ENCODE measurements at places on chromosomes 3 and 15. TPM values are rescaled to one million over a fixed set of nuclear protein-coding genes. Genes with fewer than 3 reads are reported as not detected.

DNA sequence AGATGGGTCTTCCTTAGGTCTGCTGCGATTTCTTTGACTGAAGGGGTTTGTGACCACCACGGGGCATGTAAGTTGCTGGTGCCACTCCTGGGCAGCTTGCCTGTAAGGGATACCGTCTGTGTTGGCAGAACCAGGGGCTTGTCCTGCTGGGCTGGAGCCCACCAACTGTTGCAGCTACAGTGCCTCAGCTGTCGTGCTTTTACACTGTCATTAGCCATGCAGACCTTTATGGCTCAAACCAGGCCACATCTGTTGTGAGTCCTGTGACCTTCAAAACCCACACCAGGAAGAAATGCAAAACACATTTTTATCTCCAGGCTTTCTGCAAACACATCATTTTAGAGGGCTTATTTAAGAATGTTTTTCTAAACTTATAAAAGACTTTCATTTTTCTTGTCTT is 168.7 kb downstream of the PTPRG start:
- DNase-seq, result no peak

GRCh38 chr15:54577476-54578250 is 599.4 kb downstream of the UNC13C start:
- DNase-seq, result no peak

DNA sequence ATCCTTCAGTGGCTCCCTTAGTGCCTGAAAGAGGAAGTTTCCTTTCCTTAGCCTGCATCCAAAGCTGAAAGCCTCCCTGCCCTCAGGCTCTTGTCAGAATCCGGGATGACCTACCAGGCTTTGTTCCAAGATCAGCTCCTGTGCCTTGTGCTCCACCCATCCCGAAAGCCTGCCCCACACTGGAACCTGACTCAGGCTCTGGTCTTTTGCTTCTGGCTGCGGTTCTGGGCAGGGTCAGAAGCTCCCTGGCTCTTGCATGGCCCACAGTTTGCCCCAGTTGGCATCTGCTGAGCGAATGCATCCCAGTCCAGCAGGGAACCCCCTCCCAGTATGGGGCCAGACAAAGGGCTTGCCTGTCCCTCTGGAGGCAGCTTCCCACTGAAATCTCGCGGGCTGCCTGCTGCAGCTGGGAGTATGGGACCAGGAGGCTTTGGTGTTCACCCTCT is 25.9 kb upstream of the KIF23 start:
- DNase-seq, result no peak

Gene EPHB1
- total RNA-seq, result 0.78 TPM

Gene BHLHE40
- 13.2 TPM for total RNA-seq

- DNase-seq, result no peak
Measured at GRCh38 chr3:125608419-125608818, 13.1 kb upstream of the OSBPL11 start.

GRCh38 chr3:139756529-139757103 is 78.8 kb upstream of the NMNAT3 start:
- DNase-seq, result no peak

Gene GXYLT2
- total RNA-seq, result 0.40 TPM

DNA sequence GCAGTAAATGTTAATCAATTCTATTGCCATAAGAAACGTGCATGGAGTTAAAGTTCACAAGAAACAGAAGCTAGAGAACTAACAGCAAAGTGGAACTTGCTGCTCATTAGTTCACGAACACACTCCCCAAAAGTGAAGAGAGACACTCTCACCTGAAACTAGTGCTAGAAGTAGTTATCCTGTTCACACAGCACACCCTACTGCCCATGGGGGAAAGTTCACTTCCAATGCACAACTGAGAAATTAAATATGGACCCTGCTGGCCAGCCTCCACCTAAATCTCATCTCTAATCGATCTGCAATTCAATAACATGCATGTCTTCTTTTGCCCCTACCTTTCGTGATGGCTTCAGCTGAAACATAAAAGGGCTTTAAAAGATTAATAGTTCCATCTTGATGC is 39.4 kb upstream of the FRMD4B start:
- no peak for DNase-seq

- DNase-seq, result peak; percentile 11
Measured at GRCh38 chr3:11548721-11549131, 95.0 kb downstream of the VGLL4 start.
